ENCODE measurements at places on chromosomes 3 and 15.

- no peaks in the 10 kb centered on the region for H3K27me3 ChIP-seq
- DNase-seq, result no peak
- no peak overlapping the region for H3K27ac ChIP-seq
Measured at GRCh38 chr3:154583086-154583634, 153.2 kb upstream of the GPR149 start.

- H3K27me3 ChIP-seq, result no peaks in the 10 kb centered on the region
- H3K4me3 ChIP-seq, result no peak overlapping the region
- H3K4me1 ChIP-seq, result no peaks in the 10 kb centered on the region
- H3K36me3 ChIP-seq, result no peaks in the 10 kb centered on the region
- no peak overlapping the region for H3K27ac ChIP-seq
Measured at GRCh38 chr3:24678021-24678420, 183.4 kb upstream of the THRB start.

GRCh38 chr3:2967871-2968270, 142.3 kb downstream of the IL5RA start:
- no peaks in the 10 kb centered on the region for H3K36me3 ChIP-seq
- no peak overlapping the region for H3K27ac ChIP-seq
- H3K27me3 ChIP-seq, result no peaks in the 10 kb centered on the region
- H3K4me3 ChIP-seq, result no peak overlapping the region

GRCh38 chr3:192843119-192843518, 74.5 kb downstream of the MB21D2 start:
- DNase-seq, result no peak
- no peak overlapping the region for H3K4me3 ChIP-seq
- H3K36me3 ChIP-seq, result no peaks in the 10 kb centered on the region
- no peak overlapping the region for H3K27ac ChIP-seq

- no peaks in the 10 kb centered on the region for H3K36me3 ChIP-seq
- H3K4me1 ChIP-seq, result no peaks in the 10 kb centered on the region
- H3K4me3 ChIP-seq, result no peak overlapping the region
Measured at GRCh38 chr3:46395210-46395661, 11.6 kb downstream of the CCR5AS start.

DNA sequence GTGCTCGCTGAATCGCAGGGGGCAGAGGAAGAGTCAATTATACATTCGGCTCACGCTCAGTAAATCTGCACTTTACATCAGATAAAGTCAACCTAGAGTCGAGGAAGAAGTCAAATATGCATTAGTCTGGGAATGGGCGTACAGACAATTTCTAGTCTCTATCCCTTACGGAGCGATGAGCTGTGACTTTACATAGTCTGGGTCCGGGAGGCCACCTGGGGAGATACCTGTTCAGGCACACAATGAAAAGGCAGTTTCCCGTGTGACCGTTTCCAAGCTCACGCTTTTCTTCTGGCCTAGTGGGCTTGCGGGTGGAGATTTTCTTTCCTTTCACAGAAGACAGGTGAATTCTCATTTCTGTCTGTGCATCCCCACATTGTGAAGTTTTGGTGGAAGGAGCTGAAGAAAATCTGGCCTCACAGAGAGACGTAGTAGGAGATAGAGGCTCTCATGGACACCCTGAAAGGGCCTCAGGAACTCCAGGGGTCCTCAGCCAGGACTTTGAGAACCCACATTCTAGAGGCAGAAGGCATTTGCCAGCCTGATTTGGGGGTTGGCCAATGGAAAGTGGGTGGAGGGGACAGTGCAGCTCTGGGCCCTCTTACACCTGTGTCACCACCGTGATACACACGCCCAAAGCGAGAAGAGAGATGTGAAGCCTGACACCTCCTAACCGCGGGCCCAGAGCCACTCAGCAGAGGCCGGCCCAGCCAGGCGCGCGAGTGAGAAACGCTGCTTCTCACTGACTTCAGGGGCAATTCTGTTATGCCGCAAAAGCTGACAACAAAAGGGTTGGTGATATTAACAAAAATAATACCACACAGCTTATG, 10.7 kb upstream of the OCA2 start:
- no peak overlapping the region for H3K27ac ChIP-seq
- peaks cover 15% of the 10 kb centered on the region for H3K4me1 ChIP-seq
- H3K4me3 ChIP-seq, result no peak overlapping the region
- H3K27me3 ChIP-seq, result peaks cover 15% of the 10 kb centered on the region
- DNase-seq, result no peak

GRCh38 chr3:183534249-183534648, 21.3 kb downstream of the KLHL6 start:
- H3K36me3 ChIP-seq, result no peaks in the 10 kb centered on the region
- H3K4me3 ChIP-seq, result no peak overlapping the region
- H3K27me3 ChIP-seq, result no peaks in the 10 kb centered on the region
- no peaks in the 10 kb centered on the region for H3K4me1 ChIP-seq
- DNase-seq, result no peak

DNA sequence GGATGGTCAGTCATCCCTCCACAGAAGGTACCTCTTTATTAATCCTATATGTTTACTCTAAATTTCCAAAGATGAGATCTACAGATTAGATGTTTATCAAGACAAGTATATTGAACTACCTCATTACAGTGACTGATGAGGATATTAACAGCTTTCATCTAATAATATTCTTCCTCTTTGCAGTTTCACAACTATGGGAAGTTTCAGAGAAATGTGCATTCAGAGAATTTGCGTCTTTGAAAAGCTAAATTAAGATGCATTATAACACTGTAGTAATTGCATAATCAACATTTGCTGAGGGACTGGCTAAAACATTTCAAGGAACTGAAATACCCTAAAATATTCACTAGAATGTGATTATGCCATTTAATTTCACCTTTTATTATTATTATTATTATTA, 46.7 kb downstream of the MCF2L2 start:
- DNase-seq, result no peak
- no peak overlapping the region for H3K27ac ChIP-seq
- H3K27me3 ChIP-seq, result no peaks in the 10 kb centered on the region
- no peaks in the 10 kb centered on the region for H3K4me1 ChIP-seq
- no peaks in the 10 kb centered on the region for H3K36me3 ChIP-seq
- no peak overlapping the region for H3K4me3 ChIP-seq

- peaks cover 32% of the 10 kb centered on the region for H3K36me3 ChIP-seq
- peaks cover 22% of the 10 kb centered on the region for H3K4me1 ChIP-seq
- H3K4me3 ChIP-seq, result no peak overlapping the region
- no peak overlapping the region for H3K27ac ChIP-seq
Measured at GRCh38 chr15:99720533-99720932, 12.7 kb downstream of the LYSMD4 start.

- no peak for DNase-seq
- H3K36me3 ChIP-seq, result no peaks in the 10 kb centered on the region
- H3K27ac ChIP-seq, result no peak overlapping the region
- no peaks in the 10 kb centered on the region for H3K27me3 ChIP-seq
- no peak overlapping the region for H3K4me3 ChIP-seq
- H3K4me1 ChIP-seq, result peaks cover 2% of the 10 kb centered on the region
Measured at GRCh38 chr3:171736556-171736955, 73.7 kb downstream of the PLD1 start.

- no peak for DNase-seq
- H3K27ac ChIP-seq, result no peak overlapping the region
- H3K27me3 ChIP-seq, result peaks cover 4% of the 10 kb centered on the region
Measured at GRCh38 chr3:15557511-15557946, 36.0 kb upstream of the COLQ start.

DNA sequence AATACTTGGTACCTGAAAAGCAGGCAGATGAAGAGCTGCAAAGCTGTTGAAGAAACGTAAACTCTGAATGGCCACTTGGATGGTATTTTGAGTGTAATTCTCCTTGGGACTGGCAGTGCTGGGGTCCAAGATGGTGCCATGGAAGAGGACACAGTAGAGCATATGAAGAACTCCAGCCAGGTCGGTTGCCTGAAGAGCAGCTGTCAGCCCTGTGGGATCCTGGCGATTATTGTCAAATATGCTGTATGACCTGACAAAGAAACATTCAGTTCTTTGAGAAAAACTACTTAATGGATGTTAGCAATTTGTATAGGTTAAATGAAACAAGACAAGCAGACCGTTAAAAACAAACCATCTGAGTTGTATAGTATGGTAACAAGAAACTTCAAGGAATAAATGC, 44.8 kb downstream of the ISL2 start:
- H3K4me3 ChIP-seq, result no peak overlapping the region
- peaks cover 5% of the 10 kb centered on the region for H3K36me3 ChIP-seq
- H3K27me3 ChIP-seq, result peaks cover 2% of the 10 kb centered on the region
- no peak for DNase-seq
- H3K27ac ChIP-seq, result no peak overlapping the region

DNA sequence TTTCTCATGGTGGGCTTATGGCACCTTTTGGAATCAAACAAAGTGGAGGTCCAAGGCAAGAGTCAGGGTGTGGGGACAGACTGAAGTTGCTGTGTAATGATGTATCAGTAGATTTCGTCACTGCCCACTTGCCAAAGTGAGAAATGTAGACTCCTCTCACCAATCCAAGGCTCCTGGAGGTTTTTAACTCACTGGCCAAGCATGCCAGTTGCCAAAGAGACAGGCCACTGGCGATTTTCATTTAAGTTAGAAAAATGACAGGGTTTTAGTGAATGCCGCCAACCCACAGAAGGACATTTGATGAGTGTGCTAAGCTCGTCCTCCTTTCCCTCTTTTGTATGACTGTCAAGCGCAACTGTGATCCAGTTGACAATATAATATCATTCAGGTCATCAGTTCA, 209.2 kb downstream of the FEZF2 start:
- no peak overlapping the region for H3K27ac ChIP-seq
- no peaks in the 10 kb centered on the region for H3K27me3 ChIP-seq

- peak overlapping the region; percentile 97 for H3K4me3 ChIP-seq
- no peaks in the 10 kb centered on the region for H3K36me3 ChIP-seq
- no peak for DNase-seq
- H3K27ac ChIP-seq, result peak overlapping the region; percentile 95
- peaks cover 11% of the 10 kb centered on the region for H3K27me3 ChIP-seq
Measured at GRCh38 chr3:143002083-143002712, 828 bp downstream of the U2SURP start.

GRCh38 chr15:41331833-41332193, 578 bp downstream of the OIP5 start:
- H3K27ac ChIP-seq, result peak overlapping the region; percentile 52
- peaks cover 2% of the 10 kb centered on the region for H3K27me3 ChIP-seq
- no peak for DNase-seq

GRCh38 chr15:82878325-82878724, 68.9 kb downstream of the WHAMM start:
- H3K27me3 ChIP-seq, result peaks cover 2% of the 10 kb centered on the region
- peaks cover 2% of the 10 kb centered on the region for H3K4me1 ChIP-seq
- no peaks in the 10 kb centered on the region for H3K36me3 ChIP-seq
- H3K4me3 ChIP-seq, result no peak overlapping the region
- no peak overlapping the region for H3K27ac ChIP-seq

DNA sequence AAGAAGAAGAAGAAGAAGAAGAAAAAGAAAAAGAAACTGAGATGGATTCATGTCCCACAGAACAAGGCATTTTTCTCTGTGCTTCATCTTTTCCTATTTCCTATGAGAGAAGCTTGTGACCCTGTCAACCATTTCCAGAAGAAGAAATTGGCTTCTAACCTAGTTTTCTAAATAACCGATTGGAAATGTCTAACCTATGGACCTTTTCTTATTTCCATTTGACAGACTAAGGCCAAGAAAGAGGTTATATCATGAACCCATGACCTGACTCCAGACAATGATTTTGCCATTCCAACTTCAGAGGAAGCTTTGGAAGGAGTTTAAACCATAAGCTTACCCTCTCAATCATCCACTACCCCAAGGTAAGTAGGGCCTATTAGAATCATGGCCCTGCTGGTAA, 16.3 kb upstream of the CSRNP1 start:
- H3K27me3 ChIP-seq, result no peaks in the 10 kb centered on the region
- H3K27ac ChIP-seq, result no peak overlapping the region
- H3K4me3 ChIP-seq, result no peak overlapping the region
- no peak for DNase-seq
- no peaks in the 10 kb centered on the region for H3K4me1 ChIP-seq

DNA sequence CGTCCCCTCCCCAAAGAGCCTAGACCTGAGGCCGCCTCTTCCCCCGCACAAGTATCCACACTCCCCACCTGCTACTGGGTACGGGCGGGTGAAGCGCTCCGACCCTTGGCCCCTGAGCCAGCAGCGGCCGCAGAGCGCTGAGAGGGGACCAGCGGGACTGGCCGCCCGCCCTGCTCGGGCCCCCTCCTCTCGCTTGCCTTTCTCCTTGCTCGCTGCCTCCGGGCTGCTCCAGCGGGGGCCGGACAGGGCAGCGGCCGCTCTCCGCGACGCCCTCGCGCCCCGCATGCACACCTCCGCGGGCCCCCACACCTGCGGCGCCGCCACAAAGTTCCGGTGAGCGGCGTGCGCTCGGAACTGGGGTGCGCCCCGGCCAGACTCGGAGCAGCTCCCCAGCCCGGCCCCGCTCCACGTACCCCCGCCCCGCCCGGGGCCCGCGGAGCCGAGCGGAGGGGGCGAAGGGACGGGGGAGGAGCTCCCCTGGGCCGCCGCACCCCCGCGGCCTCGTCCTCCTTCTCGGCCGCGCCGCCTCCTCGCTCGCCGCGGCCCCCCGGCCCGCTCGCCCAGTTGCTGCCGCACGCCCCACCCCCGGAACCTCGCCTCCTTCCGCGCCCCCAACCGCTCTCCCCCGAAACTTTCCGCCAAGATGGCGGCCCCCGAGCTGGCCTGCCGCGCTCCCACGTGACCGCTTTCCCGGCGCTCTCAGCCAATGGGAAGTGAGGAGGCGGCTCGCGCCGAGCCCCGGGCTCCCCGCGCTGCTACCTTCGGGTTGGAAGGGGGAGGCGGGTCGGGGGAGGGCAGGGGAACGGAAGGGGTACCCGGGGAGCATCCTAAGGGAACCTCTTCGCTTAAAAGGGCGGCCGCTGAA, 704 bp downstream of the DLG1 start:
- H3K4me3 ChIP-seq, result peak overlapping the region; percentile 88
- H3K4me1 ChIP-seq, result peaks cover 6% of the 10 kb centered on the region
- H3K36me3 ChIP-seq, result no peaks in the 10 kb centered on the region
- DNase-seq, result peak; percentile 88
- peak overlapping the region; percentile 82 for H3K27ac ChIP-seq

DNA sequence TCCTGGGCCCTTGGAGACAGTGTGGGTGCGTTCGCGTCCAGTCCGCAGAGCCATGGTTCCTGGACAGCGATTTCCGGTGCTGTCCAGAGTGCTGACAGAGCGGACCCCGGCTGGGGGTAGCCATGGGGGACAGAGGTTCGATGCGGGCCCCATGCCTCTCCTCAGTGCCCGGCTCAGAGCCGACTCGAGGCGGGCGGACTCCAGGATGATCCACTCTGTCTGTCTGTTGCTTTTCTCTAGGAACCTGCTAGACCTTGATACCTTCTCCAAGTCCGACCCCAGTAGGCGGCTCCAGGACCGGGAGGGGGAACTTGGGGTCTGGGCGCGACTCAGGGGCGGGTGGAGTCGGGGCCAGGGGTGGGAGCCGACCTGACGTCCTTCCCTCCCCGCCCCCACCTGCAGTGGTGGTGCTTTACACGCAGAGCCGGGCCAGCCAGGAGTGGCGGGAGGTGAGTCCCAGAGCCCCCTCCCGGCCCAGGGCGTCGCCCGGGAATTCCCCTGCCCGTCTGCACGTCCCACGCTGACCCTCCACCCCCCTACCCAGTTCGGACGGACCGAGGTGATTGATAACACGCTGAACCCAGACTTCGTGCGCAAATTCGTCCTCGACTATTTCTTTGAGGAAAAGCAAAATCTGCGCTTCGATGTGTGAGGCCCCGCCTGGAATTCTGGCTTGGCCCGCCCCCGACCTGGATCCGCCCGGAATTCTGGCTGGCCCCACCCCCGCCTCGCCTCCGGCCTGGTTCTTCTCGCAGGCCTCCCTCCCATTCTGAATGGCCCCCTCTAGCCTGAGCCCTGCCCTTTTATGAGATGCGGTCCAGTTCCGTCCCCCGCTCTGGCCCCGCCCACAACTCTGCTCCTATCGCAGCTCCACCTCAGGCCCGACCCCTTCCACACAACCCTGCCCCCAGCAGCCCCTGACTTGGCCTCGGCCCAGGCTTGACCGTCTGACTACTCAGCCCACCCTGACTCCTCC, 1.0 kb downstream of the CPNE9 start:
- peak overlapping the region; percentile 84 for H3K4me3 ChIP-seq
- H3K4me1 ChIP-seq, result peaks cover 3% of the 10 kb centered on the region
- peak overlapping the region; percentile 73 for H3K27ac ChIP-seq

All from glutamatergic neuron (in vitro differentiated cells).